Esophagus squamous epithelium (tissue), 5 donors: ENCODE measurements at places on chromosomes 3 and 15.

DNA sequence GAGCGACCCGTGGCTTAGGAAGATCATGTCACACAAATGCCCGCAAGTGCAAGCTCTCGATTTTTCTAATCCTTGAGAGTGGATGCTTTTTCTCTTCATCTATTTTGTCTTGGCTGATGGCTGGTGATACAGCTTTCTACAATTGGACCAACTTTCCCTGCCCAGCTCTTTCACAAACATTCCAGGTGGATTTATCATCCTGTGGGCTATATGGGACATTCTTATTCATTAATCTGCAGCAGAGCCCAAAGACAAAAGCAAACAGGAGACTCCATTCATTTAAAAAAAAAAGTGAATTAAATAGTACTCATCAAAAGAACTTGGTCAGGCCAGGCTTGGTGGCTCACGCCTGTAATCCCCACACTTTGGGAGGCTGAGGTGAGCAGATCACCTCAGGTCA lies 14.2 kb upstream of the TSEN2 start:
- DNase-seq: no peak

- DNase-seq: no peak
Measured at GRCh38 chr3:115470254-115470653, 153.1 kb upstream of the GAP43 start.

- no peak for DNase-seq
Measured at GRCh38 chr3:124315215-124316033, 323.5 kb upstream of the ROPN1 start.

DNA sequence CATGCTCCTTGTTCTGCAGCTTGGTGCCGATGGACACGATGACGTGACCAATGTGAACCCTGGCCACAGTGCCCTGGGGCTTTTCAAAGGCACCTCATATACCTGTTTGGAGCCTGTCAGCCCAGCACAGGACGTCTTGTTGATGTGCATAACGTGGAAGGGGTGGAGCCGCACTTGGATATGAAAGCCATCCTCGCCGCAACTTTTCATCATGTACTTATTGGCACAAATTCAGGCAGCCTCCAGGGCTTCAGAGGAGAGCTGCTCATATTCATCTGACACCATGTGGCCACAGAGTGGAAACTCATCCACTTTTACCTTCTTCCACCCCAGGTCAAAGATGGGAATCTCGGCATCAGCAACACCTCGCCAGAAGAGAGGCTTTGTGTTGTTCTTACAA lies 24.7 kb downstream of the POPDC2 start:
- DNase-seq: no peak

DNA sequence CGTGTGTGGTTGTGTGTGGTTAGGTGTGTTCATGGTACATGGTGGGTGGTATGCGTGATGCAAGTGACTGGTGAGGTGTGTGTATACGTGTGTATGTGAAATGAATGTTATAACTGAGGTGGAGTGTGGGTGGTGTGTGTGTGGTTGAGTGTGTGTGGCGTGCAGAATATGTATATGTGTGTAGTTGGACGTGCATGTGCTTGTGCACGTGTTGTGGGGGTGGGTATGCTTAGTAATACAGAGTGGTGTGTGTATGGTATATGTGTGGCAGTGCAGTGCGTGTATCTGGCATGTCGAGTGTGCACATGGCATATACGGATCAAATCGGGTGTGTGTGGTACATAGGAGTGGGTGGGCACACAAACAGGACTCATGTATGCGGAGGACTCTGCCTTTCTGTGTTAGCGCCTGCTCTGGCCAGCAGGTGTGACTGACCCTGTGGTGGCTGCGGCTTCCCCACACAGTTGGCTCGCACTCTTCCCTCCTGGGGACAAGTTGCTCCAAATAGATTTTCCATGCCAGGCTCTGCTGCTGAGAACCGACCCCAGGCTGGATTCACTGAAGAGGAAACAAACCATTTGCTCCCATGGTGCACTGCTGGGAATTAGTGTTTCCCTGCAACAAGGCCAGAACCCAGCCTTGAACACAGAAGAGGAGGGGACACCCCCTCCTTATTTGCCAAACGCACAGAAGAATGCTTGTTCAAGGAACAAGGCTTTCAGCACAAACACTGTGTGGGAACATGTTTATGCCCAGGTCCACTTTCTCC lies 1.2 kb upstream of the C3orf70 start:
- DNase-seq: no peak

DNA sequence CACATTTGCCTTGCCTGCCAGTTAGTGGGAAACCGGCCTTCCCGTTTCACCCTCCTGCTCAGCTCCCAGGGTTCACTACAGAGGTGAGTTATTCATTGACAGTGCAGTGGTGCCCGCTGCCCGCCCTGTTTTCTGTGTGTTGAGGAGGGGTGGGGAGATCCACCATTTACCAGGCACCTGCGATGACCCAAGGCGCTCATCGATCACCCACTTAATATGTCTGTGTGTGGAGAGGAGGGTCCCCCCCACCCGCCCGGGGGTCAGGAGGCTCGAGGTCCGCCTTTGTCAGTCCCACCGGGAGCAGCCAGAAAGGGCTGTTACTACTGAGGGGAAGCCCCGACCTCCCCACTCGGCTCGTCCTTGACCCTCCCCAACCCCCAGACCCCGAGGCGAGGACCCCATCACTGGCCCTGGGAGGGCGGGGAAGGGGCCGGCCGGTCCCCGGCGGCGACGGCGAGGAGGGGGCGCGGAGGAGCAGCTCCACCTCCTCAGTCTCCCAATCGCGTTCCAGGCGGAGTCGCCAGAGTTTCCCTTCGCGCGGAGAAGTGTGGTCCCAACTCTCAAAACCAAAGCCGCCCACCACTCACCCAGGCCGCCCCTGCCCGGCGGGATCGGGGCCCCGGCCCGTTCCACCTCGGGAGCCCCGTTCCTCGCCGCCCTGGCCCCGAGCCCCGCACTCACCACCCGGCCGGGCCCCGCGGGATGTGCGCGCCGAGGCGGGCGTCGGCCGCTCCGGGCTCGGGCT lies 1.1 kb downstream of the PLXNB1 start:
- no peak for DNase-seq

DNA sequence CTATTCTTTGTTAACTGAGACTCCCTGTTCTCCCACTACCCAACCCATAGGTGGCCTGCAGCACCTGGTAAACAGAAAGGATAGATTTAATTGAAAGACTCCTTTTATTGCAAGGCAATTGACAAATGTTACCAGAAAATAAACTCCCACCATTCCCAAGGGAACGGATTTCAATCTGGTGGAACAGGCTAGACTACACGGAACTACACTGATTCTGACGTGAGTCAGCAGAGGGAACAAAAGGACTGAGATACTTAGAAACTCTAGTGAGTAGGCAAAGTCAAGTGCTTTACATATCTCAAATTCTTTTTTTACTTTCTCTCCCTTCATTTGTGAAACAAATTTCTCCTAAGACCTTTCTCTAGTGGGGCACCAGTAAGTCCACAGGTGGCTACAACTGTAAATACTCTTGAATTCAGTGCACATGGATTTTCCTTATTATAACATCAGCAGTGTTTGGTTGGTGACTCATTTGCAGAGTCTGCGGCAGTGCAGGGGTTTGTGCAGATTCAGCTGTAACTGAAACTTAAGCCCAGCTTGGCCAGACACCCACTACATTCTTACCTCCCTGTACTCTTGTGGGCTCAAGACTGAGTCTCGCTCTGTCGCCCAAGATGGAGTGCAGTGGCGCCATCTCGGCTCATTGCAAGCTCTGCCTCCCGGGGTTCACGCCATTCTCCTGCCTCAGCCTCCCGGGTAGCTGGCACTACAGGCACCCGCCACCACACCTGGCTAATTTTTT lies 34.3 kb upstream of the PLSCR2 start:
- no peak for DNase-seq

DNA sequence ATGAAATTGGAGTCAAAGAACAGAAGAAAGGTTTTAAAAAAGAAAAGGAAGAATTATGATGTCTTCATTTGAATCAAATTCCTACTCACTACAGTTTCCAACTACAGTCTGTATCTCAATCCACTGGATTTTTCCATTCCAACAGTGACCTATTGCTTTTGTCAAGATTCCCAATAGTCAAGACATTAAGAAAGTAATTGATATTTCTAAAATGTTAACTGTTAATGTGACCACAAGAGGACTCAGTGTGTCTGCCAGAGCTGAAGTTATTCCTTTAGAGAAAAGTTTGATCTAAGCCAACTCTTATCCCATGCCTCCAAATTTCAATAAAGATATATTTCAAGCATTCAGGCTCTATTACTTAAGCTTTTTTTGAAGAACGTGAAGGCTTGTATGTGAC lies 163.2 kb downstream of the CACNA1D start:
- DNase-seq: no peak

GRCh38 chr3:72753495-72753894 lies 94.8 kb downstream of the SHQ1 start:
- DNase-seq: no peak

GRCh38 chr3:44125246-44125645 lies 116.4 kb upstream of the TOPAZ1 start:
- no peak for DNase-seq

DNA sequence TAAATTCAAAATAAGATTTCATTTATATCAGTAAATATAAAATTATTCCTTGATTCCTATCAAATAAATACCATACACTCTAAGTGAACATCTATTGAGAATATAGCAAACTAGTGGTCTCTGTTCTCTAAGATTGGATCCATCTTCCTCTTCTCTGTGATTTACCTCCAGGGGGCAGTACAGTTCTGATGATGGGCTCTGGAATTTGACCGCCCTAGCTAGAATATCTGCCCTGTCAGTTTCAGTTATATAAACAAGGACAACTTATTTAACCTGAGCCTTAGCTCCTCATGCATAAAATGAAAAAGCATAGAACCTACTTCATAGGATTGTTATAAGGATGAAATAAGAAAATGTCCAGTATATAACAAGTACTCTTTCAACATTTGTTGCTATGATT lies 171.1 kb upstream of the CCDC54 start:
- no peak for DNase-seq

DNA sequence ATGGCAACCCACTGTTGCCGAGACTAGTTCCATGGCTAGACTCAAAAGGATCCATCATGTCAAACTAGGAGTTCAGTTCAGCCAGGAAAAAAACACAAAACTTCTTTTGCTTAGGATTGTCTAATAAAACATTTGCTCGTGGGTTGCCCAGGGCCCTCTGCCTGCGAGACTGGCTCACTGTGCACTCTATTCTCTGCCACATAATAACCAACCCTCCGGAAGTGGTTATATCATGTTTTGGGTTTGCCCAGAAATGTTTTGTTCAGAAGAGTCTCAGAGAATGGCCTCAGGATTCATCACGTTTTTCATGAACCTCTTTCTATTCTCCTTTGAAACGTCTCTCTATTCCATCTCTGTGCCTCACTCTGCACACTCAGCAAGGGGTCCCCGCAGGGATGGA lies 216.1 kb downstream of the SV2B start:
- no peak for DNase-seq

DNA sequence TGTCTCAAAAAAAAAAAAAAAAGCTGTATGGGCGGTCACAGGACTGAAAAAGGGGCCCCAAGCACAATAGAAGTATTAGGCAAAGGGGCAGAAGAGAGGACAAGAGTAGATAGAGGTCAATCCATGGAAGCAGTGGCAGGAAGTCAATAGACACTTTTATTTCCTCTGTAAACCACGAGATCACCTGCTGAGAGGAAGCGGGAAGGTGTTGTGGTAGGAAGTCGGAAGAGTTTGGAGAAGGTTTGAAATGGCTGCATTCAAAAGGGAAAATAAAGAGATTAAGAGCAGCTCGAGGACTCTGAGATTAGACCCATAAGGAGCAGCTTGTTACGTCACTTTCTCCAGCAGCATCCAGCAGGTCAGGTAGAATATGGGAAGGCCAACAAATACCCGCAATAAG lies 14.2 kb upstream of the ZNF148 start:
- DNase-seq: no peak

- no peak for DNase-seq
Measured at GRCh38 chr3:134249296-134249841, 1.3 kb downstream of the RYK start.

DNA sequence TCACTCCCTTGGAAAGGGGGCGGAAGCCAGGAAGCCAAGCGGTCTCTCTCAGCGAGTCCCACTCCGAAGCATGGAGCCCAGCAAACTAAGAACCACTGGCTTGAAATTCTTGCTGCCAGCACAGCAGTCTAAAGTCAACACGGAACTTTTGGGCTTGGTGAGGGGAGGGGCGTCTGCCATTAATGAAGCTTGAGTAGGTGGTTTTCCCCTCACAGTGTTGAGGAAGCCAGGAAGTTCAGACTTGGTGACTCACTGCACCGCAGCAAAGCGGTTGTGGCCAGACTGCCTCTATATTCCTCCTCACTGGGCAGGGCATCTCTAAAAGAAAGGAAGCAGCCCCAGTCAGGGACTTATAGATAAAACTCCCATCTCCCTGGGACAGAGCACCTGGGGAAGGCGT lies 665.4 kb upstream of the CBLB start:
- no peak for DNase-seq

- DNase-seq: no peak
Measured at GRCh38 chr3:141330718-141331376, 37.5 kb upstream of the ZBTB38 start.

DNA sequence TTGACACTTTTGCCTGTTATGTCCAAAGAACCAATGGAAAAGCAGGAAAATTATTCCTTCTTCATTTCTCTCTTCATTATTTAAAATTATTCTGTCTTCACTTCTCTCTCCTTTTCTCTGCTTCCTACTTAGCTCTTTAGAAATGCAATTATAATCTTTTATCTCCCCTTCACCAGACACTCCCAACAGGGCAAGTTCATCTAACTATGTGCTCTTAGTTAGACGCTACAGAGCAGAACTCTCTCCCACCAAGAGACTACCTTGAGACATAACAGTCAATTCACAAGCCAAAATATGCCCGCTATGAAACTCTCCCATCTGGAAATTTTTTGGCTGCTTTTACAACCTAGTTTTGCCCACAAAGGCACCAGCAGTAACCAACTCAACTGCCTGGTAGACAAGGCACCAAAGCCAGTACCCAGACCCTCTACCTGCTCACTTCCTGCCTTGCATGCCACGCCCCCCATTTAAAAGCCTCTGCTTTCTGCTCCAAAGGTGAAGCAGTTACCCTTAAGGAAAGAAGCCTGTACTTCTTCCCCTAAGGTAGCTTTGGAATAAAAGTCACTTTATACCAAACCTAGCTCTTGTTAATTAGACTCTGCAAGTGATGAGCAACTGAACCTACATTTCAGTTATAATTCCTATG lies 28.1 kb downstream of the CCRL2 start:
- DNase-seq: no peak

GRCh38 chr3:190404715-190405114 lies 16.8 kb downstream of the CLDN16 start:
- no peak for DNase-seq

DNA sequence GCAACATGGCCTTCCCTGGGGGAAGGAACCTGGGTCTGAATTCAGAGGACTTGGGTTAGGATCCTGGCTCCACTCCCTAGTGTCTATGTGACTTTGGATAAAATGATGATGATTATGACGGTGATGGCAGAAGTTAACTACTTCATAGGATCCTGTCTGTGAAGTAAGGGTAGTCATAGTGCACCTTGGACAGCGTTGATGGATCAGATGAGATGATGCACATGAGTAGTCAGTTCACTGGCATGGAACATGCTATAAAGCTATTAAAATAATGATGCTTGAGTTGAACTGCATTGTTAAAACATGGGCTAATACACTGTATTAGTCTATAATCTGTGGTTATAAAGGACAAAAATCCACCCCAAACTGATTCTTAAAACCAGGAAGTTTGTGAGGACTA lies 62.0 kb downstream of the EEFSEC start:
- DNase-seq: no peak

GRCh38 chr3:129490273-129490675 lies 38.2 kb upstream of the RHO start:
- no peak for DNase-seq

GRCh38 chr3:148077318-148077923 lies 620.3 kb upstream of the AGTR1 start:
- DNase-seq: no peak

- no peak for DNase-seq
Measured at GRCh38 chr3:53821631-53822121, 24.5 kb downstream of the CHDH start.

GRCh38 chr3:136818191-136818768 lies 646 bp upstream of the SLC35G2 start:
- DNase-seq: no peak
